ENCODE measurements at places on chromosomes 5 and 9. TPM values are rescaled to one million over a fixed set of nuclear protein-coding genes. Genes with fewer than 3 reads are reported as not detected.

DNA sequence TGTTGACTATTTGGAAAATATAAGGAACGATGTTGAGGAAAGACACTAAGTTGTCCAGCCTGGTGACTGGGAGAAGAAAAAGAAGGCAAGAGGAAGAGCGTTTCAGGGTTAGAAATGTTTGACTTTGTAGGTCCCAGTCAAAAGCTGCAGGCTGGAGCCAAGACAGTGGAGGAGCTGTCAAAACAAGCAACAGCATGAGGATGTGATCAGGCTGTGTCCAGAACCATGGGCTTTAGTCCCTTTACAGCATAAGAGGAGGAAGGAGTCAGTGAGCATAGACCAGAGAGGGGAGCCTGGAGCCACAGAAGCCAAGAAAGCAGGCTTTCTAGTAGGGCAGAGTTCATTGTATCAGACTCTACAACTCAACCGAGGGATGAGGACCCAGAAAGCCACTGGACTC lies 658.5 kb downstream of the BNC2 start:
- DNase-seq: no peak

DAB2IP gene
- total RNA-seq: 50.7 TPM

DNA sequence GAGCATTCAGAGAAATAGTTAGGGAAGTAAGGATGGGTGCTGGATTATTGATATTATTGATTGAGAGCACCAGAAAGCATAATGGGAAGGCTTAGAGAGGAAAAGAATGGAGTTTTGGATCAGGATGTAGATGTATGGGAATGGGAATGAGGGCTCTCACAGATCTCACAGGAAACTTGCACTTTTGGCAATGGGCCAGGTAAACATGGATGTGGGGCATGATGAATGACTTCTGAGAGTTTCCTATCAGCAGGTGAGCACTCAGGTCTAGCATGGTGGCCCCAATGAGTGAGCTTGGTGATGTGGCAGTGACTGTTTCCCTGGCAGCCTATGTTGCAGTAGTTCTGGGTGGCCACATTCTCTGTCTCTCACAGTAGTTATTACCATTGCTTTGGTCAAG lies 283.8 kb downstream of the FBXL7 start:
- DNase-seq: no peak

IL4 gene
- not detected for total RNA-seq

C1QTNF3 gene
- total RNA-seq: 0.49 TPM

- DNase-seq: no peak
Measured at GRCh38 chr5:135245521-135246499, 153.2 kb downstream of the MACROH2A1 start.

DNA sequence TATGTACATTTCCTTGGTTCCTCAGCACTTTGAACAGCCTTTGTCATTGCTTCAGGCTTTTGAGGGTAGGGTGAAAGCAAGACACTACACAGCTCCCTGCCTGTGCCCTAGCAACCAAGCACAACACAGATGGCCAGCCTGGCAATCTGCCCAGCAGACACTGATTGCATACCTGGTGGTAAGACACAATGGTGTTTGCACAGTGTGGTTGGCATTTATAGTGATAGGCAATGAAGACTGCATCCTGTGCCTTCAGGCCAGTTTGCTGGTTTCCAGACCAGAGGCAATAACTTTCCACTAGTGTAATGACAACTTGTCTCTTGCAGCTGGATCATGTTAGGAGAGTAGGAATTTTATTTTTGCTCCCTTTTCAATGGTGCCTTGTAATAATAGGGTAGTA lies 144.5 kb upstream of the TNC start:
- peak; percentile 86 for DNase-seq
